Retina (tissue), 1 donor: ENCODE measurements at places on chromosomes 16 and 17.

DNA sequence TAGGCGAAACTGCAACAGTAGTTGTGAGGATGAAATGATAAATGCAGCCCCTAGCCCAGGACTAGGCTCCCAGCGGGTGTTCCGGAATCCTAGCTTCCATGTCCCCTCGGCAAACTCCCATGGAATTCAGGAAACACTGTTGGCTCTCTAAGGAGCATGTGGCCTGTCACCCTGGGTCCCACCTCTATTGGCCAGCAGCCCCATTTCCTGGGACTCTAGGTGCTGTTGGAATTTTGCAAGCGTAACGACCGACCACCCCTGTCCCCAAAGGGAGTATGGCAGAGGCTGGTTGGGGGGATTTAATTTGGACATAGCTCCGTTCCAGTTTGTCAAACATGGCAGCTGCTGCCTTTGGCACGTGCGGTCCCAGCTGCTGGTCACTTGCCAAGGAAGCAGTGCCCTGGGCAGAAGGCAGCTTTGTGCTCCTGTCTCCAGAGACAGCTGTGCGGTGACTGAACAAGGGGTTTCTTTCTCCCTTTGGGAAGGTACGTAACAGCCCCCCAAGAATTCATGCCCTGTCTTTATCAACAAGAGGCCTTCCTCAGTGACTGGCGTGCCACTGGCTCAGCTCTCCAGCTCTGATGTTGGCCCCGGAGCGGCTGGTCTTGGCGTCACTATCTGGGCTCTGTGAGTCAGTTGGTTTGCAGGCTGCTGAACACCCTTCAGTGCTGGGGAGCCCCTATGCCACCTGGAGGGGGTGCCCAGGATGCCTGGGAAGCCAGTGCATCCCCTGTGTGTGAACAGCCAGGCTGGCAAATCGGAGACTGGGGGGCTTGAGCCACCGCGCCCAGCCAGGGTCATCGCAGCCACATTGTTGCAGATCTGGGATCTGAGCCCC, 235.2 kb upstream of the TNRC6C start:
- DNase-seq, result no peak

DNA sequence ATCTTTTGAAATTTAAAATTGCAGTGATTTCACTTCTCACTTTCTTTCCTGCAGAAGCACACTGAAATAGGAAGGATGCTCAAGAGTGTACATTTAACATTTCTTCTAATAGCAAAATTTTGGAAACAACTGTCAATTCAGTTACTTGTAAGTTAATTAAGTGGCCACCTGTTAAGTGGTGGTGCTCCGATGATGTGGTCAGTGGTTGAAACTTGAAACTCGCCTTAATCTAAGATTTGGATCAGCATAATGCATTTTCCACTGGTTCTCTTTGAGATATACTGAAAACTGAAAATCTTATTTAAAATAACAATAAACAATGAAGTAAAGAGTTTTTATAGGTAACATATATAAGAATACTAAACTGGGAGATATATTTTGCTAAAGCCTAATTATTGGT, 7.0 kb upstream of the MYH8 start:
- DNase-seq, result no peak

DNA sequence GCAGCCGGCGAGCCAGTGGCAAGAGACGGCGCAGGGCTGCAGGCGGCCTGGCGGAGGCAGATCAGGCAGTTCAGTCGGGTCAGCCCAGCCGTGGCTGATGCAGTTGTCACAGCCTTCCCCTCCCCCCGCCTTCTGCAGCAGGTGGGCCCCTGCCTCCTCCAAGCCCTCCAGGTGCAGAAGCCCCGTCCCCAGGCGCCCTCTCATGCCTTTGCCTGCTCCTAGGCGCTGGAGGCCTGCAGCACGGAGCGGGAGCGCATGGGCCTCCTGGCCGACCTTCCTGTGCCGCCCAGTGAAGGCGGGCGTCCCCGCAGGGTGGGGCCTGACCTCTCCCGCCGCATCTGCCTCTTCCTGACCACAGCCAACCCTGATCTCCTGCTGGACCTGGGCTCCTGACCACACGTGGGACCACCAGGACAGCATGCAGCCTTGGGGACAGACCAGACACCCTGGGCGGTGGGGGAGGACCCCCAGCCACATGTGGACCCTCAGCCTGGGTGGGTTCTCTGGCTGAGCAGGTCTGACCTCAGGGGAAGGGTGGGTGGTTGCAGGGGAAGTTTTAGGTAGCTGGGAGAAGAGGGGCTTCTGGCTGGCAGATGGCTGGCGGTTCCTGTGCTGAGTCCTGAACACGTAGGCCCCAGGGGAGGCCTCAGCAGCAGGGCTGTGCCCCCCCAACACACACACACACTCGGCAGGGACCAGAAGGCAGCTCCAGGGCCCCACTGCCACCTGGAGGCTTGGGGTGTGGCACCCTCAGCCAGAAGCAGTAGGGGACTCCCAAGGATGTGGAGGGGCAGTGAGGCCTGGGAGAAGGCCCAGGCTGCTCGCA, 3.1 kb upstream of the MRPS34 start:
- no peak for DNase-seq

GRCh38 chr17:71208111-71208704, 912.6 kb upstream of the SOX9 start:
- DNase-seq, result no peak

DNA sequence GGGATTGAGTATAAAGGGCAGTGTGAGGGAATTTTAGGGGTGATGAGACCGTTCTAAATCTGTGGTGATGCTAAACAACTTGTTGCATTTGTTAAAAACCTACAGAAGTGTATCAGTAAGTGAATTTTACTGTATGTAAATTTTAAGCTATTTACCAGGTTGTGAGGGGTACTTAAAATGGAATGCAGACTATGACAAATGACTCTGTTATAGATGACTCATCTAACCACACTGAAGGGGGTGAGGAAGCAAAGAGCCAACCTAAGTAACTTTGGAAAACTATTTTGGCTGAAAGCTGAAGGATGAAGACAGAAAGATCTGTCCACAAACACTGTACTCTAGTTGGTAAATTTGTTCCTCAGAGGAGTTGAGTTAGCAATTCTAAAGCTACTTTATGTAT, 5.3 kb upstream of the MKS1 start:
- DNase-seq, result no peak

GRCh38 chr16:87062569-87063442, 254.4 kb downstream of the C16orf95 start:
- peak; percentile 80 for DNase-seq

DNA sequence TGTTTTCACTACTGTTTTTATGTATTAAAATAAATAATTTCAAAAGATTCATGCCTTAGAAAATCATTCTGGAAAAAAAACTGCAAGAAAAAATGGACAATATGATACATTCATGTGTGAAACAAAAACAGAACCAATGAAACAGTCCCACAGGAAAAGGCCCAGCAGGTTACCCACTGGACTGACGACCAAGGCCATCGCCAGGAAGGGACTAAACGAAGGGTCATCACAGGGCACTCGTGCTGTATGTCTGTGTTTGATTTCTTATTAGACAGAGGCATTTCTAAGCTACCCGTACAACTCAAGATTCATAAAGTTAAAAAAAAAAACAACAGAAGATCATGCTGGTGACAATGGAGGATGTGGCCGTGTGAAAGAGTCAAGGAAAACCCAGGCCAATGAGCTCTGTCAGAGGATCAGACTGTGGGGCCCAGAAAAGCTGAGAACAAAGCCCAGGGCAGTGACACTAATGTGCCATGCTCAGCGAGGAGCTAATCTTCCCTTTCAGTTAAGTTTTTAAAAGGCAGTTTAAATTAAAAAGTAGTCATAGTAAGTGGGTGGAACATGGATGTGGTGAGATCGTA, 31.8 kb downstream of the NSMCE1 start:
- no peak for DNase-seq

GRCh38 chr17:56499799-56500388, 93.6 kb upstream of the NOG start:
- no peak for DNase-seq

- DNase-seq, result no peak
Measured at GRCh38 chr17:78677303-78678221, 100.4 kb upstream of the DNAH17 start.

DNA sequence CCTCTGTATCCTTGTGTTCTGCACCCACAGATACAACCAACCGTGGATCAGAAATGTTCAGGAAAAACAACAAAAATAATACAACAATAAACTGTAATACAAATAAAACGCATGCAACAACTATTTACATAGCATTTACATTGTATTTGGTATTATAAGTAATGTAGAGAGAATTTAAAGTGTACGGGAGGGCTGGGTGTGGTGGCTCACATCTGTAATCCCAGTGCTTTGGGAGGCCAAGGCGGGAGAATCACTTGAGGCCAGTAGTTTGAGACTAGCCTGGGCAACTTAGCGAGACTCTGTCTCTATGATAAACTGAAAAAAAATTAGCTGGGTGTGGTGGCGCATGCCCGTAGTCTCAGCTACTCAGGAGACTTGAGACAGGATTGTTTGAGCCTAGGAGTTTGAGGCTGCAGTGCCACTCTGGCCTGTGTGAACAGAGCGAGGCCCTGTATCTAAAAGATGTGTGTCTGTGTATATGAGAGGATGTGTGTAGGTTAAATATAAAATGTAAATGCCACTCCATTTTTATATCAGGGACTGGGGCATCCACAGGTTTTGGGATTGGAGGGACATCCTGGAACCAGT, 13.3 kb downstream of the SEC14L1 start:
- DNase-seq, result no peak

DNA sequence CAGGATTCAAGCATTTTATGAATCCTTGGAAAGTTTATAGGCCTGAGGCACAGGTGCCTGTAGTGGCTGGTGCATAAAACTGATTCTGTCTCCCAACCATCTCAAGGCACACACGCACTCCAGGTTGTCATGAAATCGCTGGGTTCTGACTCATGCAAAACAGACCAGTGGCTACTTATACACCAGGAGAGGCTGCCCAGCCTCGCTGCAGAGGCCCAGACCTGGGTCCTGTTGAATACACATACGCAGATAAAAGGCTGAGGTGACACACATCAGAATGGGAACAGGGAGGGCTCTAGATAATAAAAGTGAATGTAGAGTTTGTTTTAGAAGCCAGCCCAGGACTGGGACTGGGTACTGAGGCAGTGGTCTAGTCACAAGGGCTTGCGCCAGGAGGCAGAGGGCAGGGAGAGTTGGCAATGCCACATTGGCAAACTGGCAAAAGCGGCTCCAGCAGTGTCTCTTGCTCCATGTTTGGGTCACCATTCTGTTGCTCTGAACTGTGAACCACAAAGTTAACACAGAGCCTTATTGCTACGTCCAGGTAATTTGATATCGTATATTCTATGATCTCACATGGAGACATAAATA, 13.6 kb downstream of the OR1D5 start:
- DNase-seq, result no peak

DNA sequence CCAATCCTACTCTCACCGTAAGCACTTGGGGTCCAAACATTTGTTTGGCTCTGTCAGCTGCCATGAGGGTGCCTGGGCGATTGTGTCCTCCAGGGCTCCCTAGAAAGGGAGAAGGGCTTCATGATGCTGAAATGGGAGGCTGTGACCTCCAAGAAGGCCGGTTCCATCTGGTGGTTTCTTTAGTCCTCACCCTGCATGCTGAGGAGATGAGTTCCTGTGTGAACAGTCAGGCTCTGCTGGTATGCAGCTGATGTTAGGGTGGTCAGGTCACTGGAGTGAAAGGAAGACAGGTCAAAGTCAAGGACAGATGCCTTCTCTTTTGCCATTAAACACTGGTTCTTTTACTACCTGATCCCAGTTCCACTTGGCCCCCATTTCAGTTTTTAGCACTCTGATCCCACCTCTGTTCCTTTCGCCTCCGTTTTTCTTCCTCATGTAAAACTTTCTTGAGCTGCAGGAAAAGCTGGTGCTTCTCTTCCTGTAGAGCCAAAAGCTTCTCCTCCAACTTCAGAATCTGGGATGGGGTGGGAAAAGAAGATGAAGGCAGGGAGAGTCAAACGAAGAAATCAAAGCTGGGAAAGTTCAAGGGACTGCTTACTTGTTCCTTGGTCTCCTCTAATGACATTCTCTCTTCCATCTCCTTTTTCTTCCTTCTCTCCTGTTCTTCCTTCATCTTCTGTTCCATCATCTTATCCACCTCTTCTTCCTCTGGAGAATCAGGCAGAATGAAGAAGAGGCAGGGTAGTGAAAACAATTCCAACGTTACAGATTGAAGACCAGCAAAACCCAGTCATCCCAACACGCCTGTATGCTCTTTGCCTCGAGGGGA, 1.1 kb downstream of the GPS2 start:
- DNase-seq, result no peak

DNA sequence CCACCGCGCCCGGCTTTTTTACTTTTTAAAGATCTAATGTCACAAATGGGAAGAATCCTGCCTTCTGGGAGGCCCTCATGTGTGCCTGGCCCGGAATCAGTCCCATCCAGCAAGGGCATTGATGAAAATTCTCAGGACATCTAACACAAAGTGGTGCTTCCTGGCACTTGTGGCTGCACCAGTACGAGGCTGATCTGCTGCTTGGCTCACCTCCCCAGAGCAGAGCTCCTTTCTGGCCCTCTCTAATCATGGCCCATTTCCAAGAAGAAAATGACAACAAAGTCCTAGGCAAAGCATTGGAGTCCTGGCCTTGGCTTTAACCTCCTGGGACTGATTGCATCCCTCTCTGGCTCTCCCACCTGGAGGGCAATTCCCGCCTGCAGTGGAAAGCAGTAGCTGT, 50.7 kb upstream of the SIAH1 start:
- no peak for DNase-seq

- DNase-seq, result no peak
Measured at GRCh38 chr17:9837551-9838471, 12.1 kb downstream of the GLP2R start.

DNA sequence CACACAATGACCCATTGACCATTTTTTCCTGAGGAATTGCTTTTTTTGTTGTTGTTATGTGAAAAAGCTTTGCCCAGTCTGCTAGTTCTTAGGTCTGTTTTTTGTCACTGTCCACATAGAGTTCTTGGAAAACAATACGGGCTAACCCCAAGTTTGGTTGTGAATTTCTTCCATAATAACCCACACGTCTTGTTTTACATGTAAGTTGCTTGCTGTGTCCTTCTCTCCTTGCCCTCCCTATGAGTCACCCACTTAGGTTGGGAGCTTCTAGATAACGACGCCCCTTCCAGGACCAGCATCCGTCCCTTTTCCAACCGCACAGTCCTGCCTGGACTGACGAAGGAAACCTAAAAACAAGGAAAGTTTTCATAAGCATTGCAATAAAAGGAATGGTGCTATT, 175.3 kb upstream of the HS3ST3A1 start:
- no peak for DNase-seq
